Esophagus muscularis mucosa (tissue), 4 donors: ENCODE measurements at places on chromosomes 16 and 17. TPM values are rescaled to one million over a fixed set of nuclear protein-coding genes. Genes with fewer than 3 reads are reported as not detected.

Gene PRSS8
- not detected for total RNA-seq

DNA sequence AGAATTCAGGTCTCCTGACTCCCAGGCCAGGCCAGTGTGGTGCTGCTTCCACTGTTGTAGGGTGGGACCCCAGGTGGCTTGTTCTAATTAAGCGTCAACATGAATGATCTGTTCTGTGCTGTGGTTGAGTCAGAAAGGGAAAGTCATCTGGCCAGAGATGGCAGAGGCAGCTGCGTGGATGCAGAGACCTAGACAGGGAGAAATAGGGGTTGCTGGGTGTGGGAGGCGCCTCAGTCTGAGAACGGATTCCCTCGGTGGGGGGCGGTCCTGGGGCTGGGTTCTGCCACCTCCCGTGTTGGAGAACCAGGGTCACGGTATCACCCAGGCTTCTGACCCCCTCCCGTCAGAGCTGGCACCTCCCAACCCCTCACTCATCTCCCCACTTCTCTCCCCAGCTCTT, 5.6 kb downstream of the FBRS start:
- H3K27me3 ChIP-seq = no peaks in the 10 kb centered on the region
- DNase-seq = no peak
- H3K4me3 ChIP-seq = no peak overlapping the region
- peaks cover 23% of the 10 kb centered on the region for H3K4me1 ChIP-seq
- peaks cover 63% of the 10 kb centered on the region for H3K36me3 ChIP-seq

DNA sequence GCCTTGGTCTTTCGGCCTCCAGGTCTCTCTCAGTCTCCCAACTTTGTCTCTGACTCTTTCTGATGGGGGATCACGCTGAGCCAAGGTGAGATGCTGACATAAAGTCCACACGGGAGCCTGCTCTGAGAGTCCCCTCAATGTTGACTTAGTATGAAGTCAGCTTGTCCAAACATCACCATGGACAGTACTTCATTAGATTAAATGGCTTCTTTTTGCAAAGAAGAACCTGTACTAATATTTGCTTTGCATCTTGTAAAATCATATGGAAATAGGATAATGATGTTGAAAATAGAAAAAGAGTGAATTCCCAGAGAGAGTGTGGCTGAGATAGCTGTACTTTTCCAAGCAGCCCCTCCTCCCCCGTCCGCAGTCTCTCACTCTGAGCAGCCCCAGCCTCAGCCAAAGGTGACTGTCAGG, 56.7 kb upstream of the SIAH1 start:
- no peaks in the 10 kb centered on the region for H3K36me3 ChIP-seq
- no peaks in the 10 kb centered on the region for H3K27me3 ChIP-seq
- H3K4me1 ChIP-seq = peaks cover 13% of the 10 kb centered on the region
- no peak overlapping the region for H3K4me3 ChIP-seq
- DNase-seq = no peak

DNA sequence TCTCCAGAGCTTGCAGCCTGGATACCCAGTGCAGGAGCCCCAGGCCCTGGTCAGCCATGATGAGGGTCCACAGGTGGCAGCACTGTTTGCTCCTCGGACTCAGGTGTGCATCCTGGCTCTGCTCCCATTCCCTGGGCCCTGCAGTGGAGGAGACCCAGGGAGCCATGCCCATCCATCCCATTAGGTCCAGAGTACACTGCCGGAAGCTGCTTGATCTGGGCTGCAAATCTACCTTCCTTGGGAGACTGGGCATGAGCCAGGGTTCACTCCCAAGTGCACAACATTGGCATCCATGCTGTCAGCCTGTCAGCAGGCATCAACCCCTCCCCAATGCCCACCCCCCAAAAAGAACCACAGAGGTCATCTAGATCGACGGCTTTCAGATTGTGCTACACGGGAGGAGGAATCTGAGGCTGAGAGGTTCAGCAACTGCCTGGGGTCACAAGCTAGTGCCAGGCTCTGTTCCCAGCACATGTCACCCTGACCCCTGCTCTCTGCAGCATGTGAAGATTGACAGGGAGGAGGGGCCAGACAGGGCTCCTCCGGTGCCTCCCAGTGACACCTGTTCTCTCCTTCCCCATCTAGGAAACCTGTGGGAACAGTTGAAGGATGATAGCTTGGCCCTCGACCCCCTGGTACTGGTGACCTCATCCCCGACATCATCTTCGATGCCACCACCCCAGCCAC, 15.7 kb downstream of the UNC119 start:
- H3K4me3 ChIP-seq = no peak overlapping the region
- H3K27me3 ChIP-seq = peaks cover 16% of the 10 kb centered on the region
- no peak for DNase-seq
- no peaks in the 10 kb centered on the region for H3K4me1 ChIP-seq
- H3K36me3 ChIP-seq = no peaks in the 10 kb centered on the region

Gene SPIRE2
- 1.8 TPM for total RNA-seq

DNA sequence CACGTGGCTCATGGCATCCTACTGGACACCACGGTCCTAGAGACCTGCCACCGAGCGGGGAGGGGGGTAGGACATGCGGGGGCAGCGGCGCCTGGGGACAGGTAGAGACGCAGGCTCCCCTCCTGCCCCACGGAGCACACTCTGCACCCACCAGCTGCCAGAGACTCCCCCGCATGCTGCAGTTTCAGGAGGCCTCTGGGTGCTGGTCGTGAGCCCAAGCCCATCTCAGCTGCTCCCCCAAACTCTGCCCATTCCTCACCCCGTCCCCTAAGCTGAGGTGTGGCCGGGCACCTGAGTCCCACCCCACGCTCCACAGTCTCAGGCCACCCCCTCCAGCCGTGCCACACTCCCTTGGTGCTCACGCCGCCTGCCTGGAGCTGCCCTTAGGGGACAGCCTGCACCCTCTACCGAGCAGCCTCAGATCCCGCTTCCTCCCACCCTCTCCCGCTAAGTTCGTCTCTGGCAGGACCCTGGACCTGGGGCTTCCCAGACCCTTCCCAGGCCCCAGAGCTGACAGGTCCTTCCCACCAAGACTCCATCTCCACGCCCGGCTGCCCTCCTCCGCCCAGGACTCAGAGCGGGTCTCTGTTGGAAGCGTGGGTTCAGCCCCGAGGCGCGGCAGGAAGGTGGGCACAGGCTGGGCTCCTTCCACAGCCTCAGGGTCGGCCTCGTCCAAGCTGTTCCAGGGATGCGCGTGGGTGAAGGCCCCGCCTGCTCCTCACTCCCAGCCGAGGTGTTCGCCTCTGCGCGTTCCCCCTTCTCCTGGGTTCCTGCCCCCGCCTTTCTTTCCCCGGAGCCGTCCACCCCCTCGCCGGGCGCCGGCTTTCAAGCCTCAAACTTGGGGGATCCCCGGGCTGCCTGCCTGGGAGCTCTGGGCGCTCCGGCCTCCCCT, 1.3 kb downstream of the RAB40B start:
- no peak overlapping the region for H3K27ac ChIP-seq
- no peaks in the 10 kb centered on the region for H3K36me3 ChIP-seq
- peak overlapping the region; percentile 87 for H3K4me3 ChIP-seq

- H3K36me3 ChIP-seq = no peaks in the 10 kb centered on the region
- DNase-seq = no peak
- no peak overlapping the region for H3K4me3 ChIP-seq
- H3K27ac ChIP-seq = peak overlapping the region; percentile 81
- H3K4me1 ChIP-seq = peaks cover 48% of the 10 kb centered on the region
- H3K27me3 ChIP-seq = no peaks in the 10 kb centered on the region
These were observed 21.1 kb downstream of the NGFR start for GRCh38 chr17:49516180-49516579.

Gene ADORA2B
- 0.33 TPM for total RNA-seq

DNA sequence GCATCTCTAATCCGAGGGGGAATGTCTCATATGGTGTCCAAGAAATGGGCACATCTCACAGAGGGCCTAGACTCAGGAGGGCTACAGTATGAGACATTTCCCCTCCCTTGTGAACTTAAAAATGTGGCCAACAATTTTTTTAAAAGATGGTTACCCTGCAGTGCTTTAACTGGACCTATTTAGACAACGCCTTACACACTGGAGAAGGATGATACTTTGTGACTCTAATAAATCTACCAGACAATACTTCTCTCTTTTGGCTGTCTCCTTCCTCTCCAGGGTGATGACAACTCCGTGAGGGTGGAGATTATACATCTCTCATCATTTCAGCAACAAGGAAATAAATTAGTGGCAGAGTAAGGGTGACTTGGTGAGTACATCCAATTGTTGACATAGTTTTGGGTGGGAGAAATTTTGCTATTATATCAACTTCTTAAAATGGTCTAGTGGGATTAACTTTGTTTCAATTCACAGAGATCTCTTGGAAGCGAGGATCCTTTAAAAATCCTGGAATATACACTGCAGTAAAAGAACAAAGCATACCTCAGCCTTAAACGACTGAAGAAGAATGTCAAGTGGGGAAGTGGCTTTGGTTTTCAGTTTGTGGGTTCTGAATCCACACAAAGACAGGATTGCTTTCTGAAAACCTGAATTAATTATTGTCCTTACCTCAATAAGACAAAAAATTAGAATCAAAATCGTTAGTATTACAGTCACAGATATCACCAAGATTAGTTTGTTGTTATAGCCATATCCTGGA, 89.8 kb downstream of the KPNA2 start:
- peaks cover 22% of the 10 kb centered on the region for H3K36me3 ChIP-seq
- no peak for DNase-seq
- H3K4me1 ChIP-seq = no peaks in the 10 kb centered on the region
- H3K27ac ChIP-seq = no peak overlapping the region

DNA sequence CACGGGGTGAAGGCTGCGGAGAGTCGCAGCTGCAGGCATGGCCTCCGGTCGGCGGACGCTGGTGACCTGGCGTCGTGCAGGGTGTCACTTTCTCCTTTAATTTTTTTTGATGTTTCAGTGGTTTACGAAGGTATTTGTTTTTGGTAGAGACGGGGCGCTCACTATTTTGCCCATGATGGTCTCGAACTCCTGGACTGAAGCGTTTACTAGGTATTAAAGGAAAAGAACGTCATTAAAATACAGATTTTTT, 17.1 kb downstream of the ZNF213 start:
- peak overlapping the region; percentile 74 for H3K4me3 ChIP-seq
- H3K27me3 ChIP-seq = no peaks in the 10 kb centered on the region
- peaks cover 36% of the 10 kb centered on the region for H3K4me1 ChIP-seq
- H3K36me3 ChIP-seq = no peaks in the 10 kb centered on the region

Gene MYCBPAP
- 1.2 TPM for total RNA-seq
